ENCODE measurements at places on chromosomes 3 and 15. TPM values are rescaled to one million over a fixed set of nuclear protein-coding genes. Genes with fewer than 3 reads are reported as not detected.

MEX3B gene
- total RNA-seq: 1.3 TPM

UNC45A gene
- 14.4 TPM for total RNA-seq

C3orf20 gene
- 0.21 TPM for total RNA-seq

RARB gene
- total RNA-seq: not detected

PYGO1 gene
- under 0.01 TPM for total RNA-seq

XIRP1 gene
- under 0.01 TPM for total RNA-seq

KCNMB3 gene
- 0.31 TPM for total RNA-seq

All from mononuclear cell (primary cell).